ENCODE measurements at places on chromosomes 13 and 19.

- DNase-seq, result no peak
Observed at GRCh38 chr13:77016251-77016812, 10.6 kb downstream of the FBXL3 start.

DNA sequence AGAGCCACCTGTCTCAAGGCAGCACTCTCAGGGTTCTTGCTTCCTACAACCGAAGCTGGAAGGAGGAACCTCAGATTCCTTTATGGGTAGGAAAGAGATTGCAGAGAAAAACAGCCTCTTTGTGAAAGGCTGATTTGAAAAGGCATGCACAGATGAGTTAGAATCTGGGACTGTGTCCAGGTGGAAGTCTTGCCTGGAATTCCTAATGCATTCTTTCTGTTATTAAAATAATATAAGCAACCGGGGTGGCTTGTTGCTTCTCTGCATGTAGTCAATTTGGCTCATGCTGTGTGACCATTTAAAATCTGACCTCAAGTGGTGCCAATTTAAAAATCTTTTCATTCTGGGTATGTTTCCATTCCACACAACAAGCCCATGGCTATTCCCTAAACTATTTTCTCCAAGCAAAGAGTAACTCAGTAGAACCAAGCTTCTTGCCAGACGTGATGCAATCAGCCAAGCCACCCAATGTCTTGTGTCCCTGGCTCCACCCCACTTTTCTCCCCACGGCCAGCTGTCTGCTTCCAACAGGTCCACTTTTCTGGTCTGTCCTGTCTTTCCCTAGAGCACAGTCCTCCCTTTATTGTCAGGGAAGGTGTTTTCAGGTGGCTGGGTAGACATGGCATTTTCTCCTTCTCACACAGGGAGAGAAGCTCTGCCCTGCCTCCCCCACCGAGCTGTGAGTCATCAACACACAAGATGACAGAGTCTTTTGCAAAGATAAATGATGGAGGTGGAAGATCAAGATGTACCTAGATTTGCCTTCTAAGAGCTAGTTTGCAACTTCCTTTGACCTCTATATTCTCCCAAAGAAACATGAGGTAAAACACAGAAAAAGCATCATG, 394.3 kb downstream of the FOXO1 start:
- peak; percentile 32 for DNase-seq

GRCh38 chr13:51162701-51163100, 51.6 kb upstream of the C13orf42 start:
- no peak for DNase-seq

GRCh38 chr13:70188567-70188966, 80.3 kb upstream of the KLHL1 start:
- DNase-seq, result no peak

DNA sequence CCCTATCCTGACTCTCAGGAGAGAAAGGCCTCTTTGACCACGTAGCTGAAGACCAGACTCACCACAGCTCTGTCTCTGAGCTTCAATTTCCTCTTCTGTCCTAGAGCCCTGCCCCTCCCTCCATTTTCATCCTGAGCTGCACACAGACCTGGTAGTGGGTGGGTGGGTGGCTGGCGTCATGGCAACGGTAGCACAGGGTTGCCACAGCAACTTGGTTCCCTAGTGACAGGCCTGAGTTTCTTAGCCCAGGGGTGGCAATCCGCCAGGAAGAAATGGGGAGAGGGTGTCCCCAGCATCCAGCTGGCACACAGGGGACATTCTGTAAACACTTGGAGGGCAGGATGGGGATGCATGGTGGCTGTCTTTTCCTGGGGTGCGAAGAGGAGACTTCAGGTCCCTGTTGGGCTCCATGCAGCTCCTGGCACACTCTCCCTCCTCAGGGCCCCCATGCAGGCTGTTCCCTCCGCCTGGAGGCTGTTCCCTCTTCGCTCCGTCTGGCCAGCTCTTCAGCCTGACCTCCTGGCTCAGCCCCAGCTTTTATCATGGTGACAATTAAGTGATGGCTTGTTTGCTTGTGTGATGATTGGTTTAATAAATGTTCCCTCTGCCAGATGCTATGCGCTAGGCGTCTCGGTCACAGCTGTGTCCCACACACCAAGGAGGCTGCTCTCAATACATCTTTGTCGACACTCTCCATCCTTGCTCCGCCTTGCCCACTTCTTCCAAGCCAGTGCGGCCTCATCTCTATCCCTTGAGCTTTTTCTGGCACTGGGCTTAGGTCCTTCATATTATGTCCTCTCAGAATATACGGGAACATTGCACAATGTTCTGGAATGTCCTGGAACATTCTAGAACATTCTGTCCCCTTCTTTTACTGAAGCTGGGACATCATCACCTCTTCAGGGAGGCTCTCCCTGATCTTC, 7.4 kb upstream of the KLHL26 start:
- no peak for DNase-seq

GRCh38 chr13:65551208-65551607, 1678.9 kb downstream of the PCDH9 start:
- no peak for DNase-seq

DNA sequence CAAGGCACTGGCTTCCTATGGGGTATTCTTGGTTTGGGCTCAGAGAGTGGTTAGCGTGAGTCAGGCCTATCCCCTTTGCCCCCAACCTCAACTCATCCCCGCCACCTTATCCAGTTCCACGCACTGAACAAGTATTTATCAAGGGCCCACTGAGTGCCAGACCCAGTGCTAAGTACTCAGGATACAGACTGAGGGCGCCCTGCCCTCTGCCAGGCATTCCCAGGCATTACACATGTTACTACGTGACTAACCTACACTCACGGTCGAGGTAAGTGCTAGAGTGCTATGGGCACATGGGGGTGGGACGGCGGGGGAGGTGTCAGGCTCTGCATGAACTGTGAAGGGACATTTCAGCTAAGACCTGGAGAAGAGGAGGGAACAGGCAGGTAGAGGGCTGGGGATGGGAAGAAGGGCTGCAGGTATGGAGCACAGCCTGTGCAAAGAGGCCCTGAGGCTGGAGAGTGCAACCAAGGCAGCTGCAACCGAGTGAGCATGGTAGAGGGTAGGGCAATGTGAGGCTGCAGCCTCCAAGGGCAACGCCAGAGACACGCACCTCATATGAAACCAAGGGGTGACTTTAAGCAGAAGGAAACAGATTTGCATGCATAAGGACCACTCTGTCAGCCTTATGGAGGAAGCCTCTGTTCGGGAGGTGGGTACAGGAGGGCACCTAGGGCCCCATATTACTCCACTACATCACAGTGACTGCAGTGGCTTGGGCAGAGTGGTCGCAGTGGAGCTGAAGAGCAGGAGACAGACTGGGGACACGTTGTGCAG, 22.5 kb downstream of the DHRS12 start:
- DNase-seq, result no peak

Data from stimulated activated CD8-positive, alpha-beta memory T cell treated with anti-CD3 and anti-CD28 coated beads, Interleukin-7, amount 100 ng/mL, for 24 hours (primary cell).